OCI-M1 (cell line): ENCODE measurements at places on chromosomes 3 and 15.

DNA sequence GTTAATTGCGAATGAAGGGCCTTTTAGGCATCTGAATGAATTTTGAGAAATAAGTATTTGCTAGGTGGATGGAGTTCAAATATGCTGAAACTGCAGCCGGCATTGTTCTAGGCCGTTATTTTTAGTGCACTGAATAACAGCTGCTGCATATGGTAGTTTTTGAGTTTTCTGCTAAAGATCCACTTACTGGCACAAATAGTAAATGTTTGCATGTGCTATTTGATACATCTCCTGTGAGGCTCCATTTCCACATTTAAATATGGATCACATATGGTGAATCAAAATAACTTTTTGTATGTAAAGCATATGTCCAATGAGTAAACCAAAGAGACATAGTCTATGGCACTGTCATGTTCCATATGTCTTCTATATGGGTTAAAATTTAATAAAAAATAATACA, 56.7 kb upstream of the CNTN4 start:
- no peak for DNase-seq

DNA sequence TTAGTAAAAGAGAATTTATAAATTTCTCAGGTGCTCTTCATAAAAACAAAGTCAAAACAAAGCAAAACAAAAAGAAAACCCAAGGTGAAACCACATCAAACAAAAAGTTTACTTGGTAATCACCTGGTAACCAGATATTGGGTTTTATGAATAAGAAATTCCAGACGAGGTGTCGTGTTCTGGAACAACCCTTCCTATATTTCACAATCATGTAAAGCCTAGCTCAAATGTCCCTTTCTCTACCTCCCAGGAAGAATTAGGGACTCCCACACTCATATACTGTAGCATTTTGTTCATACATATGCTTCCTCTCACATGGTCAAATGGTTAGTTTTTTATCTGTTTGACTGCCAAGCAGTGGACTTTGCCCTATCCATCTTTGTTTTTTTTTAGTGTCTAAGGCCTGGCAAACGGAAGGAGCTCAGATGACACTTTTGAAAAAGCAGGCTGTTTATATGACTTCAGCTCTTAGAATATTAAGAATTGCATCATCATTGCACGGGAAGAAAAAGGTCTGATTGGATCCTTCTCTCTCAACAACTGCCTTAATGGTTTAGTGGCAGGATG, 326.7 kb upstream of the TBL1XR1 start:
- peak; percentile 13 for DNase-seq

DNA sequence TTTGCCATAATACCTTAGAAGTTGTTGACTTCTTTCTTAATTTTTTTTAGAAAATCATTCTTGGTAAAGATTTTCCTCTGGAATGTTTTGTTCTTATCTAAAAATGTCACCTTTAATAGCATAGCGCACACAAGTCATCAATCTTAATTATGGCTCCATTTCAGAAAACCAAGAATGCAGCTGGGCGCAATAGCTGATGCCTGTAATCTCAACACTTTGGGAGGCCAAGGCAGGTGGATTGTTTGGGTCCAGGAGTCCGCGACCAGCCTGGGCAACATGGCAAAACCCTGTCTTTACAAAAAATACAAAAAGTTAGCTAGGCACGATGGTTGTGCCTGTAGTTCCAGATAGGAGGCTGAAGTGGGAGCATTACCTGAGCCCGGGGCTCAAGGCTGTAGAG, 125.6 kb upstream of the EOMES start:
- DNase-seq: no peak

DNA sequence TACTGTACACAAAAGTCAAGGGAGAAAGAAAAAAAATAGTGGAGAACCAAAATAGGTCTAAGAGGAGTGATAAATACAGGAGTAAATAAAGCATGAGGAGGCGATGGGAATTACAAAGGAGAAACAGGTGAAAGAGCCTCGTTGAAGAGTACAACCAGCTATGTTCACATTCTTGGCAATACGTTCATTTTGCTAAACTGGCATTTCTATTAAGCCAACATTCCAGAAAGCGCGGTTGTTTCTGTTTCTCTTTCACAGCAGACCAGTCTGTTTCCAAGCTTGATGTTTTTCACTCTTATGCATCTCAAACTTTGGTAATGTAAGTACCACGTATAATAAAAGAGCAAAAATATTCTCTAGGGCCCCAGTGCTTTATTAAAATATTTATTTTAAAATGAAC, 74.5 kb downstream of the NSUN3 start:
- no peak for DNase-seq

- DNase-seq: no peak
Observed at GRCh38 chr3:46369675-46370132, 1.0 kb upstream of the CCR5 start.
